Stimulated activated CD4-positive, alpha-beta T cell treated with anti-CD3 and anti-CD28 coated beads, Interleukin-2, amount 100 ng/mL, for 24 hours (primary cell): ENCODE measurements at places on chromosomes 16 and 17.

- peak; percentile 69 for DNase-seq
Observed at GRCh38 chr16:79278506-79278905, 322.0 kb downstream of the MAF start.

- no peak for DNase-seq
Observed at GRCh38 chr17:7004398-7005253, 7.8 kb upstream of the RNASEK start.

DNA sequence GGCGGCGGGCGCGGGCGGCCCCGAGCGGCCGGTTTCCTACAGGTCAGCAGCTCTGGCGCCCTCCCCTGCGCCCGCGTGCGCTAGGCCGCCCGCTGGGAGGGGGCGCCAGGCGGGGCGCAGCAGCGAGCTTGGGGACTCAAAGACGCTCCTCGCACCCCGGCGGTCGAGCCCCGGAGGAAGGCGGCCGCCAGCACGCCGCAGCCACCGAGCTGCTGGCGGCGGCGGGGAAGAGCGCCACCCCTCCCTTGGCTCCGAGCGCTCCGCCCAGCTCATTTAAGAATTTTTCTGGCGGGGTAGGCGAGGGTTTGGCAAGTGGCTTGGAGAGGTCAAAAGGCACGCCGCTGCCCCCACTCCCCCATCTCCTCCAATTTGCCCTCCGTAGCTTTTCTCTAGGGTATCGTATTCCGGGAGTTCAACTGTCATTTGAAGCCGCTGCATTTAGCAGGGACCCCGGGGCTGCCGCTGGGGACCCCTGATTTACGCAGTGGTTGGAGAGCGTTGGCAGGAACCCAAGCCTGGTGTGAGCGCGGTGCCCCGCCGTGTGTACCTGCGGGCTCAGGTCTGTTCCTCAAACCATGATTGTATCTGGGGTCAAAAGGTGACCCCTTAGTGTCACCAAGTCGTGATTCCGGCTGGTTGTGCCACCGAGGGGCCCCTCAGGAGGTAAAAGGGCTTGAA lies 59.5 kb upstream of the GSE1 start:
- peak; percentile 42 for DNase-seq

DNA sequence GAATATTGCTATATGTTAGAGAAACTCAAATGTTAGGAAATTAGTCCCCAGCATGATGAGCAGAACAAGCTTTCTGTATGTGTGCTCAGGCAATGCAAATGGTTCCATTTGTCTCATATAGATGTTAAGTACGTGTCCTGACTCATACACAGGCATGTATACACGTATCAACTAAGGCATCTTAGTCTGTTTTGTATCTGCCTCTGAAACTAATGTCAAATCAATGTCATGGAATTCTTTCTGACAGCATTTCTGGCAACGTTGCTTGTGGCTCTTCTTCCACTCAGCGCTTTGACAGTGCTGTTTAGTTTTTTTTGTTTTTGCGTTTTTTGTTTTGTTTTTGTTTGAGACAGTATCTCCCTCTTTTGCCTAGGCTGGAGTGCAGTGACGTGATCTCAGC lies 111.9 kb downstream of the CNTNAP4 start:
- DNase-seq = no peak

GRCh38 chr17:6366221-6366666 lies 68.7 kb downstream of the AIPL1 start:
- DNase-seq = no peak
